ENCODE measurements at places on chromosomes 13 and 19.

GRCh38 chr19:1173159-1173844, 766 bp downstream of the SBNO2 start:
- DNase-seq: no peak

GRCh38 chr13:111403266-111403665, 82.8 kb downstream of the TEX29 start:
- DNase-seq: no peak

DNA sequence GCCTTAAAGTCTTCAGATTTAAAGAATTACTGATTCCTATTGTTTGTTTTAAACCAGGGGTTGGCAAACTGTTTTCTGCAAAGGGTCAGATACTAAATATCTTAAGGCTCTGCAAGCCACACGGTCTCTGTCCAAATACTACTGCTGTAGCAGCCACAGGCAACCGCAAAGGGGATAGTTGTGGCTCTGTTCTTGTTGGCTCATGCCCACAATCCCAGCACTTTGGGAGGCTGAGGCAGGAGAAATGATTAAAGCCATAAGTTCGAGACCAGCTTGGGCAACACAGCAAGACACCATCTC, 22.4 kb downstream of the RANBP3 start:
- DNase-seq: no peak

DNA sequence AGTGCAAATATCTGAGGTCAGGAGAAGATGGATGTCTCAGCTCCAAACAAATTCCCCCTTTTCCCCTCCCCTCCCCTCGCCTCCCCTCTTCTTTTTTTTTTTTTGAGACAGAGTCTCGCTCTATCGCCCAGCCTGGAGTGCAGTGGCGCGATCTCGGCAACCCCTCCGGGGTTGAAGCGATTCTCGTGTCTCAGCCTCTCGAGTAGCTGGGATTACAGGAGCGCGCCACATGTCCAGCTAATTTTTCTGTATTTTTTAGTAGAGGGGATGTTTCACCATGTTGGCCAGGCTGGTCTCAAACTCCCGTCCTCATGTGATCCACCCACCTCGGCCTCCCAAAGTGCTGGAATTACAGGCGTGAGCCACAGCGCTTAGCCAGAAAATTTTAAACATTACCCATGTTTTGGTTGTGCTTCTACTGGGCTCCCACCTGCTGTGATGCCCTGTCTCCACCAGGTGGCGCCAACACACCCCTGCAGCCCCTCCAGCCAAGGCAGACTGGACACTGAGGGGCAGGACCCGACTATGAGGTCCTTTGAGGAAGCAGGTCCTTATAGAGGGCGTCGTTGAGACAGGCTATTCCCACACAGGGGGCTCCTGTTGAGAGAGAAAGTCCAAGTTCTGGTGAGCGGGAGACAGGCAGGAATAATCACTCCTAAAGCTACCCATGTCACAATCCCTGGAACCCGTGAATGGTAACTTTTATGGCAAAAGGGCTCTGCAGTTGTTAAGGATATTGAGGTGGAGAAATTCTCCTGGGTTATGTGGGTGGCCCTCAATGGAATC, 6.3 kb downstream of the ERICH4 start:
- peak; percentile 31 for DNase-seq

DNA sequence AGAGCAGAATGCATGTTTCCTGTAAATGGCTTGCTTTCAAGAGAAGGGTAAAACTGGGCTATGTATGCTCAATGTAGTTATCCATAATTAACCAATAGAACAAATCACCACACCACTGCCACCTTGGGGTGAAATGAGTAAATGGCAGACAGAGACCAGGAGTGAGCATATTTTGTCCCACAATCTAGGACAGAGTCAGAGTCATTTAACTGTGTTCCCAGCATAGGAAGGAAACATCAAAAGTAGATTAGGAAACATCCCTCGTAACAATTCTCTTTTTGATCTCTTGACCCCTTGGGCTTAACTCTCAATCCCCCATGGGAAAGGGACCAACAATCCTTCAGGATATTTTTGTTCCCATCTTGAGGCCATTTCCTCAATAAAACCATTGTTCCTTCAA, 224.8 kb downstream of the NHLRC3 start:
- DNase-seq: peak; percentile 34

DNA sequence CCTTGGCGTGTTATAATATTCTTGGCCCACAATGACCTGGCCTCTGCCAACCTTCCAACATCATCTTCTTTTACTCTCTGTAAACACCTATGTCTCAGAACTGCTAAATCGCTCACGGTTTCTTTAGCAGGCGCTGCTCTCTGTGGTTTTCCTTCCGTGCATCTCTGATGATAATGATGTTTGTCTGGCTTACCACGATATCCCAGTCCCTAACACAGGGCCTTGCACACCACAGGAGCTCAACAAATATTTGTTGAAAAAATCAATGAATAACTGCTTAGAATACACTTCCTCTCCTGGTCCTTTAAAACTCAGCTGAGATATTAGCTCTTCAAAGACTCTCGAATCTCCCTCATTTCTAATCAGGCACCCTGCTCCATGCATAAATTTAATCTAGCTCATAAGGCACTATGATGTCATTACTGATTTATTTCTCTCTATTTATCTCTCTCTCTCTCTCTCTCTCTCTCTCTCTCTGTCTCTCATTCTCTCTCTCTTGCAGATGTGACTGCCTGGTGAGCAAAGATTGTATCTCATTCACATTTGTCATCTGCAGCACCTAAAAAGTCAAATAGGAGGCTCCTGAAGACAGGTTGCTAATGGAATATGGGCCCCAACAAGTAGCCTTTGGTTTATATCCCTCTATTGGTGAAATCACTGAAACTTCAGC, 206.4 kb downstream of the NHLRC3 start:
- DNase-seq: no peak

DNA sequence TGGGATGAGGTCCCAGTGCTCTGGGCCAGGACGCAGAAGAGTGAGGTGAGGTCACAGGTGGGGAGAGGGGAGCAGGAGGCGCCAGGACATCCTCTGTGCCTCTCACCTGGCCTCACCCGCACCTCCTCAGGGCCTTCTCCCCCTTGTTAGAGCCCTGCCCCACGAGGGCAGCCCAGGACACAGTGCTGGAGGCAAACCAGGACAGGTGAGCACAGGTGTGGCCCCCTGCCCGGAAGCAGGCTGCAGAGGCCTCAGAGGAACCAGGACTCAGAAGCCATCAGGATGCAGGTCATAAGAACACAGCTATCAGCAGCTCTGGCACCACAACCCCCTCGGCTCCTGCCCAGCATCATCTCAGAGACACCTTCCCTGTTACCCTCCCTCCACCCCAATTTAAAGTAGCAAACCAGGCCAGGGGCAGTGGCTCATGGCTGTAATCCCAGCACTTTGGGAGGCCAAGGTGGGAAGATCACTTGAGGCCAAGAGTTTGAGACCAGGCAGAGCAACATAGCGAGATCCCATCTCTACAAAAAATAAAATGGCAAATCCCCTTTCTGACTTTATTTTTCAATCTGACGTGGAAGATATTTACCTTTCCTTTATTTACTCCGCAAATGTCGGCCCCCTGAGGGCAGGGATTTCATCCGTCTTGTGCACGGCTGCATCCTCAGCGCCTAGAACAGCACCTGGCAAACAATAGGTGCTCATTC, at the start of gene CEACAM16:
Gene CEACAM16 (plus strand): TSS at position 660 of the 710 bp plus-strand sequence. CDS start 2,306 bp downstream, outside the sequence.
- no peak for DNase-seq

GRCh38 chr13:40798380-40798779, 9.0 kb downstream of the SLC25A15 start:
- no peak for DNase-seq

- DNase-seq: peak; percentile 2
Measured at GRCh38 chr19:6868351-6868750, 19.0 kb upstream of the ADGRE1 start.

GRCh38 chr19:8494158-8494557, 8.3 kb downstream of the PRAM1 start:
- DNase-seq: no peak

DNA sequence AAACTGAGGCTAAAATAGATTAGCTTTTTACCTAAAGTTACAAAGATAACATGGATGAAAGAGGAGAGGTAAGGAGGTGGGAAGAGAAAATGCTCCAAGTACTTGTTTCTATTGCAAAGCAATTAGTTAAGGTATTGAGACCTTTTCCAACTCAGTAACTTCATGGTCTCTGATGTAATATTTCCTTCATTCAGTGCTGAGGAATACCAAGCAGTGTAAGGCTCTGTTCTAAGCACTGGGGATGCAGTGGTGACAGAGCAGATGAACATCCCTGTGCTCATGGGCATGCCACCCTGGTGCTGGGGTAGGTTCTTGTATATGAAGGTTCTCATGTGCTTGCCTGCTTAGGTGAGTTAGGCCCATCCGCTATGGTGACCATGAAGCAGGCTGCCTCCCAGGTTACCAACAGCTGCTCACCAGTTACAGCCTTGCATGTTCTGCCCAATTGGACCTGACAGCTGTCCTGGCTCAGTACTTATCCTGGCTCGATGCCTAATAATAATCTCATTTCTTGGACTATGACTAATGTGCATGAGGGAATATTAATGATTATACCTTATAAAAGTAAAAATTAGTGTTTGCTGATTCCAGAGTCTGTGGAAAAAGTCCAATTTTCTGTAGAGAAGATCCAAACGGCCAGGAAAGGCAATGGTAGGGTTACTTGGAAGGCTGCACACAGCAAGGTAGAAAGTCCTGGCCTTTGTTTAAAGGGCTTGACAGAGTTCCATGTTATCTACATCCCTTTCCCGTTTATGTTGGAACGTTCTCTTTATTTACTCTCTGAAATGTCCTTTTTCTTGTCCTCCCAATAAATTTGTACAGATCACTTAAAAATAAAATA, 48.3 kb downstream of the LATS2 start:
- DNase-seq: no peak

GRCh38 chr19:51392701-51393100, 2.3 kb upstream of the C19orf84 start:
- DNase-seq: no peak

DNA sequence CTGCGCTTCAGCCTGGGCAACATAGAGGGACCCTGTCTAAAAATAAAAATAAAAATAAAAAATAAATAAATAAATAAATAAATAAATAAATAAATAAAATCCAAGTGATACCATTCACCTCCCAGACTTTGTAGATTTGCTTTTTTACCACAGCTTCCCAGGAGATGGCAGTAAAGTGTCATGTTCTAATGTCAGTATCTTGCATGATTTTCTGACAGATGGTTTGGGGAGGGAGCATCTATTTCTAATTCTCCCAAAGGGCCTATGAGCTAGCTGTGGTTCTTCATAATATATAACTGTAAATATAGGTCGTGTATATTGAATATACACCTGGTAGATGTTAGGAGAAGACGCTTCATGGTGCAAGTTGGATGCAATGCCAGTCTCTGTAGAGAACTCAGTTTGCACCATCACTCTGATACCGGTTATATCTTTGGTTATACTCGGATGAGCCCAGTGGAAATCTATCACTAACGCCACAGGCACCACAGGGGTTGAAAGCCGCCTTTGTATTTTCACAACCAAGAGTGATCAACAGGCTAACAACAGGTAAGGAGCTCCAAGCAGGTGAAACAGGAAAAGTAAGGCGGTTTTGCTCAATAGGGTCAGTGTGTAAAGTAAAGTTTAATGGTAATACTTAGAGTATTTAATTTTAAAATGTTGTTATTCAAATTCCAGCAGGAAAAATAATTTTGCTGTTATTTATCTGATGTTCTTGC, 13.9 kb downstream of the APLP1 start:
- DNase-seq: no peak

DNA sequence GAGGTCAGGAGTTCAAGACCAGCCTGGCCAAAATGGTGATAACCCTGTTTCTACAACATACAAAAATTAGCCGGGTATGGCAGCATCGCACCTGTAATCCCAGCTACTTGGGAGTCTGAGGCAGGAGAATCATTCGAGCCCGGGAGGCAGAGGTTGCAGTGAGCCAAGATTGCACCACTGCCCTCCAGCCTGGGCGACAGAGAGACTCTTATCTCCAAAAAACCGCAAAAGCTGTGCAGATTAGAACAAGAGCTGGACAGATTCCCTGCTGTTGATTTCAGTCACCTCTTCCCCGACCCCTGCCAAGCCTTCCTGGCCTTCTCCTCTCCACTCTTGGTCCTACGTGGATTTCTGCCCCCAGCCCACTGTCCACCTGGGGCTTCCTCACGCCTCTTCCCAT, 8.3 kb downstream of the CAMSAP3 start:
- no peak for DNase-seq

DNA sequence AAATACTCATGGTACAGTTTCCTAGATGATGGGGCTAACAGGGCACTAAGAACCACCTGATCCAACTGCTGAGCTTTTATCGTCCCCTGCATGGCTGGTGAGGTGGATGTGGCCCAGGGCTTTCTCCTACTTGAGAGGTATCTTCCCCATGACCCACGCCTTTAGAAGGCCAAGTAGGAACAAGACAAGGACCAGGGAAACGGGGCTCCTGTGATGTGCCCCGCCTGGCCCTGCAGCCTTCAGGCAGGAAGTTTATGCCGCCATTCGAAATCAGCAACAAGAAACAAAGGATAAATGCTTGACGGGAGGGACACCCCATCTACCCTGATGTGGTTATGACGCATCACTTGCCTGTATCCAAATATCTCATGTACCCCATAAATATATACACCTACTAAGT, 4.1 kb downstream of the NLRP13 start:
- no peak for DNase-seq

DNA sequence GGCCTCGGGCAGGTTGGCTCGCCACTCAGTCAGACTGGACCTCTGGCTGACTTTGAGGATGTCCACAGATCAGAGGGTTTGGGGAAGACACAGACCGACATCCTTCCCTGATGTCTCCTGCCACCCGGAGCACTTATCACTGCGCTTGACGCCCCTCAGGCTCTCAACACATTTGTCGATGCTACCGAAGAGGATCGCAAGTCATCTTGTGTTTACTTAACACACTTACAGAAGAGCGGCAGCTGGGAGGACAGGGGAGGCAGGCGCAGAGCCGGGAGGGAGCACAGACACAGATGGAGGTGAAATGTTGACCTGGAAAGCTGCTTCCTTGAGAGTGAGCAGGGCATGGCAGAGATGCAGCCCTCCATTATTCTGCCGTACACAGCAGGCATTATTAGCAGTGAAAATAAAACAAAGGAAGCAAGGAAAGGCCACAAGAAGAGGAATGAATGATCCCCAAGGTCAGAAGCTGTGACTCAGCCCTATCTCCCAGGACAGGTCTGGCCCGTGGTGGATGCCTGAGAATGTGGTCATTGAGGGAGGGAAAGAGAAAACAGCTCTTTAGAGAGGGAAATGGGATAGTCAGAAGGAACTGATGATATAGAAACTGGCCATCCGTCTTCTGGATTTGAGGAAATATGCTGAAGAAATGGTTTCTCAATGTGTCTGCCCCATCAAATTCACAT, 549.5 kb upstream of the ARGLU1 start:
- no peak for DNase-seq

DNA sequence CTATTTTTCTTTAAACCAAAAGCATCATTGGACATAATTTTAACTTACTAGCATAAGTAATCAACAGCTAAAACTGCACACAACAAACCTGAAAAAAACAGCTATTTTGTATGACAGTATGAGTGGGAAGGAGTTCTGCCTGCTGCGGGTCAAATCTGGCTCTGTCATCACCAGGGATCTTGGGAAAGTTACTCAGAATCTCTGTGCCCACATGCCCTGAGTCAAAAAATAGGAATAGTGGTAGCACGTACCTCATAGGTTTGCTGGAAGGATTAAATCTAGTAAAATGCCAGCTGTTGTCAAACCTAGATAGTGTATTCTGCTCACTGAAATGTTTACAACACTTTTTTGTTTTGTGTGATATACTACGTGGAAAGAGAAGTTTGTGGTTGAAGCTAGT, 1.1 kb downstream of the CLN5 start:
- no peak for DNase-seq

GRCh38 chr13:72700509-72700908, 26.9 kb downstream of the MZT1 start:
- no peak for DNase-seq

GRCh38 chr19:18940769-18941627, at the start of gene HOMER3:
TSS of gene HOMER3 (minus strand) at chr19:18941217. CDS start at chr19:18938982, 2,235 bp downstream.
- no peak for DNase-seq

Measured in nucleus accumbens (tissue), 56 donors.